Epithelial cell of prostate (primary cell): ENCODE measurements at places on chromosomes 7 and 10.

GRCh38 chr7:112134039-112134438 lies 72.2 kb downstream of the DOCK4 start:
- DNase-seq, result no peak

GRCh38 chr7:126659124-126659523 lies 593.6 kb downstream of the GRM8 start:
- no peak for DNase-seq

- DNase-seq, result no peak
These were observed 118.3 kb downstream of the LRRC4 start for GRCh38 chr7:127912901-127913300.

DNA sequence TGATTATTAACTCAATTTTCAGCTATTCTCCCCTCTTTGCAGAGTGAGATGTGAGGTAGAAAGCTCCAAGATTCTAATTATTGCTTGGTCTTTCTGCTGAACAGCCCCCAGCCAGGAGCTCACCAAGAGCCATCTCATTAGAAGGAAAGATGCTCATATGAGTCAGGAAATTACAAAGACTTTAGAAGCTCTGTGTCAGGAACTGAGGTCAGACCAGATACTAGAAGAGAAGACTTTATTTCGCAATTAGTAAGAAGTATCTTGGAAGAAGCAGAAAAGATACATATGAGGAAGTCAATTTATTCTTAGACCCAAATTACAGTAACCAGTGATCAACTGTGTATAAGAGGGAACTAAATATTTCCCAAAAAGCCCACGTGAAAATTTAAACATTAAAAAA lies 626.9 kb downstream of the ZWINT start:
- DNase-seq, result no peak

DNA sequence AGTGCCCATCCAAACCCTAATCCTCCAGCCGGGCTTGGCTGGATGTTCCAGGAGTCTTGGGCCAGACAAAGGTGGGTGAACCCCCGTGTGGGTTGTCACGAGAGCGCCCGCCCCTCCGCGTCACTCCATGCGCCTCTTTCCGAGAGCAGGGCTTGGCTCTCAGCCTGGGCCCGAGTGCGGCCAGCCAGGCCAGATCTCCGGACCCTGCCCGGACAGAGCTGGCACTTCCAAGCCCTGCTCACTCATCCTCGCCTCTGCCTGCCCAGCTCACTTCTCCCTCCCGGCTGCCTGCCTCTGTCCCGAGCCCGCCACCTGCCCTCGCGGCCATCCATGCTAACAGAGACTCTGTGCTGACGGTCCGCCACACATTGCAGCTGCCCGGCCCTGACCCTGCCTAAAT lies 34.6 kb downstream of the AGAP3 start:
- no peak for DNase-seq

DNA sequence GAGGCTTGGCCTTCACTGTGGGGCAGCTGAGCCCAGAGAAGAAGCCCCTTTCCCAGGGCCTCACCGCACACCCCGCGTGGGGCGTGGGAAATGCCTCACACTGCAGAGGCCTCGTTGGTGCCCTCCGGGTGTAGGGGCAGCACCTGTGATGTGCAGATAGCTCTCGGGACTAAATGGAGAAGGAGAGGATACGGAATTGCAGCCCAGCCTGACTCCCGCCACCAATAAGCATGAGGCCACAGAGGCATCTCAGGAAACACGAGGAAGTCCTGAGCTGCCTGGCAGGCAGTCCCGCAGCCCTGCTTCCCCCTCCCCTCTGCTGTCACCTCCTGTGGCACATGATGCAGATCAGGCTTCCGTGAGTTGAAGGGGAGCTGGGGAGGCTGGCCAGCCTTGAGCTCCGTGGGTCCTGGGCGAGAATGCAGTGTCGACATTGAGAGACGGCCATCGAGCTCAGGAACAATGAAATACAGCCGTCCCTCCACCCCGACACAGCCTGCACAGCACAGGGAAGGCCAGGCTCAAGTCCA lies 59.6 kb upstream of the PPP2R2D start:
- DNase-seq, result no peak

DNA sequence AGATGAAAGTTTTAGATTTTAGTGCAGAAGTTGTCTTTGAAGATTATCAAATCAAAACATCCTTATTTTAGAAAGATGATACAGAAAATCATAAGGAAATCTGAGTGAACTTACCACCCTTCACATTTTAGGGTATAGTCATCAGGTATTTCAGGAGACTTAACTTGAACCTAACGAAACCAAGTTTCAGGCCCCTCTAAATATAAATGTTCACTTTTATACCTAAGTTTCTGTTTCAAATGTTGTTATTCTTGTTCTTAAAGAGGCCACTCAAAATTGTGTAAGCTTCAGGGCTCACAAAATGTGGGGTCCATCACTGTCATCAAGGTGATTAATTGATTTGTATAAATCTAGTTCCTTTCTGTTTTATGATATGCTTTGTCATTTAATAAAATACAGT lies 216.2 kb downstream of the KIAA1217 start:
- no peak for DNase-seq

- no peak for DNase-seq
These were observed 70.1 kb downstream of the COBL start for GRCh38 chr7:51246258-51247245.

DNA sequence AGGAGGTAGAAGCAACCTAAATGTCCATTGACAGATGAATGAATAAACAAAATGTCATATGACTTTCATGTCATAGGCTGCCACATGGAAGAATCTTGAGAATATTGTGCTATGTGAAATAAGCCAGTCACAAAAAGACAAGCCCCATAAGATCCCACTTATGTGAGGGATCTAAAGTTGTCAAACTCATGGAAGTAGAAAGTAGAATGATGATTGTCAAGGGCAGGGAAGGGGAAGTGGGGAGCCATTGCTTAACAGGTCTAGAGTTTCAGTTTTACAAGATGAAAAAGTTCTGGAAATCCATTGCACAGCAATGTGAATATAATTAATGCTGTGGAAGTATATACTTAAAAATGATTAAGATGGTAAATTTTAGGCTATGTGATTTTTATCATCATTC lies 229.3 kb upstream of the KMT2E start:
- DNase-seq, result no peak

- DNase-seq, result no peak
These were observed 19.4 kb downstream of the ZMIZ1 start for GRCh38 chr10:79088176-79088575.

GRCh38 chr7:68805159-68805558 lies 793.1 kb upstream of the AUTS2 start:
- no peak for DNase-seq

DNA sequence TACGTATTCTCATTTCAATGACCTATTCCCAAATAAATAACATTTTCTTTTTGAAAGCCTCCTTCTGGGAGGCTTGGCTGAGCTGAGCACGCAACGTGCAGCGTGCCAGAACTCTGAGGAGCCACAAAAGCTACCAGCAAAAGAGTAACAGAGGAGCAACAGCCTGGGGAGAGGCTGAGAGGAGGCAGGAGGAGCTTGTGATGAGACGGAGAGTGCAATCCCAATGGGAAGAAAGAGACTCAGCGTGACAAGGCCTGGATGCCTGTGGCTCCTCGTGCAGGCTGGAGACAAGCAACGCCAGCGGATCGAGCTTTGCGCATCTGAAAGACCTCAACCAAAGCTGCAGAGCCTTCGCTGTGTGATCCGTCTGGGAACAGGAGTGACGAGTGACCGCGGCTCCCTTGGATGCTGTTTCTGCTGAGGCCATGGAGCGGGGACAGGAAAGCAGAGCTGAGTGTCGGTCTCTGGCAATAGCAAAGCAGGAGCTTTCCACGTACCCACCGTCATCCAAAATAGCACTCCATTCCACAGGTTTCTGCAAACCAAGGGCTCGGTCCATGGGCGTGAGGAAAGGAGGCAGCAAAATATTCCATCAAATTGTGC lies 171.7 kb upstream of the PFKP start:
- no peak for DNase-seq

DNA sequence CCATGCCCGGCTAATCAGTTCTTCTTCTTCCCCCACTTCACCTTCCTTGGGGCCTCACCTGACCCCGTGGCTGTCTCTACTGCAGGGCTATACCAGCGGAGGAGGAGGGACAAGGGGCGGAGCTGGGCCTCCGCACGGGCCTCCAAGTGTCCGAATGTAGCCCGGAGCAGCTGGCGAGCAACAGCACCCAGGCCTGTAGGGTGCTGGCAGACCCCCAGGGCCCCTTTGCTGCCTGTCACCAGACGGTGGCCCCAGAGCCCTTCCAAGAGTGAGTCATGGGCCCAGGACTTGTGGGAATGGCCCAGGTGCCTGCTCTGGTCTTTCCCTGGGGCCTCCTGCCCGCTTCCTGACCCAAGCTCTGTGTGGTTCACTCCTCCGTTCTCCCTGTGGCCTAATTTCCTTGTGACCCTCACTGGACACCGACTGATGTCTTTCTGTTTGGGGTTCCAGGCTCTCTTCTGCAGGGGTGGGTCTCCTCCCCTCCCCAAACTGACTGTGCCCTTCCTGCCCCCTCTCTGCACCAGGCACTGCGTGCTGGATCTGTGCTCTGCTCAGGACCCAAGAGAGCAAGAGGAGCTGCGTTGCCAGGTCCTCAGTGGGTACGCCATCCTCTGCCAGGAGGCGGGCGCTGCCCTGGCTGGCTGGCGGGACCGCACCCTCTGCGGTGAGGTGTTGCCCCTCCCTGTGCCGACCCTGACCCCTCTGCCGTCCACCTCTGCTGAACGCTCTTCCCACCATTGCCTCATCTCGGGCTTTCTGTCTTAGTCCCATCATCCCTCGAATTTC lies 35.2 kb downstream of the EPHB4 start:
- DNase-seq, result no peak

DNA sequence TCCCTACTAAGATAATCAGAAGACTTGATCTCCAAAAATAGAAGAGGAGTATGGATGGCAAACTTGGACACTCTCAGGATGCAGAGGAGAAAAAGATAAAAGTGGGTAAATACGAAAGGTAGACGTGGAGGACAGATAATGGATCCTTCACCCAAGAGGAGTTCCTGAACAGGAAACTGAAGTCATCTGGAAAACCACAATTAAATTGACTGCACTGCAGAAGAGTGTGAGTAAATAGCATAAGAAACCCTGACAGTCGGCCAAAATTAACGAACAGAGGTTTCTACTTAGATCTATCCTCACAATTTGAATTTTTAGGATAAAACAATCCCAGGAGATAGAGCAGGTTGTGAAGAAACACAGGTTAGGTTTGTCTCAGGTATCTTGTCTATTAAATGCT lies 70.5 kb downstream of the SDK1 start:
- DNase-seq, result no peak

- DNase-seq, result no peak
These were observed 615.0 kb downstream of the ANKRD7 start for GRCh38 chr7:118839515-118839914.

DNA sequence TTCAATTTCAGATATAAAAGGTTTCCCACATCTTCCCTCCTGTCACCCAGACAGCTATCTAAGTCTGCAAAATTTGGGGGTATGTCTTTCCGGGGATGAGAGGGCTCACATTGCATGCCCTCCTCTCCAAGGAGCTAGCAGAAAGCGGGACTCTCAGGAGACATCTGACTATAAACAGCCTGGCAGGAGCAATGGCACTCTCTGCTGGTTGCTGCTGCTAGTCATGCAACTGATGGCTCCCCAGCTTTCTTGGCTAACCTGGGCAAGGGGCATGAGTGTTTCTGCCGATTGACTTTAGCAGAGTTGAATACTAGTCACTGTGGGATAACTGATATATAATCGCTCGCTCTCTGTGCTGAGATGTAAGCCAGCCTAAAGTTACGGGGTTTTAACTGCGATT lies 12.0 kb downstream of the TBX20 start:
- DNase-seq, result no peak

DNA sequence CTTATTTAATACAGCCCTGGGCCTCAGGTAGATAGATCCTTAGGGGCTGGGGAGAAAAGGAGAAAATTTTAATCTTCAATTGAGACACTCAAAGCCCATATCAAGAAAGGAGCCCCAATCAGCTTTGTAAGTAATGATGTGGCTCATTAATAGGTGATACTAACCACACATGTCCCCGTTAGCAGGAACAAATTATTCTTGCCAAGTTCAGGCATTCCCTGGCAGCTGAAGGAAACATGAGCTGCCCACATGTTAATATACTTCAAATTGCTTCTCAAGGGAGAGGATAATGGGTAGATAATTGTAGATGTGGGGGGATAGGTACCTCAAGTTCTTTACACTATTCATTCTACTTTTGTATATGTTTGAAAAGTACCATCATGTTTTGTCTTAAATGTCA lies 14.5 kb downstream of the IFIT5 start:
- DNase-seq, result no peak

GRCh38 chr7:128131731-128132130 lies 100.5 kb upstream of the LRRC4 start:
- no peak for DNase-seq

DNA sequence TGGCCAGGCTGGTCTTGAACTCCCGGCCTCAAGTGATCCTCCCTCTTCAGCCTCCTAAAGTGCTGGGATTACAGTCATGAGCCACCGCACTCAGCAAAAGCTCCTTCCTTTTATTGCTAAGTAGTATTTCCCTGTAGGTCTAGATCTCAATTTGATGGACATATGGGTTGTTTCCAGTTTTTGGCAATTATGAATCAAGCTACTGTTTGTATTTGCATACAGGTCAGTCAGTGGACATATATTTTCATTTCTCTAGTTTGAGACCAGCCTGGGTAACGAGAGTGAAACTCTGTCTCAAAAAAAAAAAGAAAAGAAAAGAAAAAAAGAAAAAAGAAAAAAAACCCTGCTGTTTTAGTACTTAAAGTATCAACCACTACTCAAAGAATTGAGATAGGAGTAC lies 6.4 kb upstream of the PRKRIP1 start:
- no peak for DNase-seq

DNA sequence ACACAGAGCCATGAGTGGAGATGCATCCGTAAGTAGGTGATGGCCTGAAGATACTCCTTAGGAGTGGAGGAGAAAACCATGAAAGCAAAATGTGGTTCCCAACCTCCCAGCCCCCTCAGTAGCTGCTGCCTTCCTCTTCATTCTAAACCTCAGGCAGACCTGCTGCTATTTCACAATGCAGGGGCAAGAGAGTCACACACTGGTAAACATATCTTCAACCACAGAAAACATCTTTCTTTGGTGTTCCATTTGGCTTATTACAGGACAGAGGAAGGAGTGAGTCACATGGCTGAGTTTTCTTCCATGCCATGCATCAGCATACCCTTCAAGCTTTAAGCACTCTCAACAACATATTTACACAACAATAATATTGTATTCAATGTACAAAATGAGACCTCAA lies 342.1 kb downstream of the BMPER start:
- DNase-seq, result no peak

DNA sequence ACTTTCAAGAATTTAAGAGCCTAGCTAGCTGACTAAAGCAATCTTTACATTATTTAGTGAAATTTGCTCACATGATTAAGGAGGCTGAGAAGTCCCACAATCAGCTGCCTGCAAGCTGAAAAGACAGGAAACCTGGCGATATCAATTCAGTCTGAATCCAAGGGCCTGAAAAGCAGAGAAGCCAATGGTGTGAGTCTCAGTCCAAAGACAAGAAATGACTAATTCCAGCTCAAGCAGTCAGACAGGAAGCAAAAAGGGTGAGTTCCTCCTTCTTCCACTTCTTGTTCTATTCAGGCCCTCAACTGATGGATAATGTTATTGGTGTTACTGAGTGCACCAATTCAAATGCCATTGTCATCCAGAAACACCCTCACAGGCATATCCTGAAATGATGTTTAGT lies 1231.6 kb upstream of the CELF2 start:
- DNase-seq, result peak; percentile 33

- DNase-seq, result peak; percentile 5
These were observed 499.0 kb upstream of the SEMA3D start for GRCh38 chr7:85685901-85686300.

GRCh38 chr10:133422807-133423771 lies 1.3 kb downstream of the SPRN start:
- DNase-seq, result no peak

GRCh38 chr10:59575269-59575668 lies 134.4 kb downstream of the SLC16A9 start:
- DNase-seq, result no peak

GRCh38 chr10:86785968-86786367 lies 29.5 kb downstream of the BMPR1A start:
- no peak for DNase-seq
